ENCODE measurements at places on chromosomes 7 and 10.

GRCh38 chr10:48604039-48604990 is 558 bp downstream of the ARHGAP22 start:
- no peak for DNase-seq

GRCh38 chr7:537911-538634 is 18.4 kb upstream of the PDGFA start:
- DNase-seq: no peak

GRCh38 chr10:47184724-47185330 is 115.2 kb upstream of the GDF10 start:
- DNase-seq: no peak

GRCh38 chr7:69992938-69993337 is 394.7 kb downstream of the AUTS2 start:
- no peak for DNase-seq

- no peak for DNase-seq
Observed at GRCh38 chr10:30850776-30851175, 180.9 kb downstream of the ZNF438 start.

GRCh38 chr7:41097501-41097900 is 605.4 kb downstream of the INHBA start:
- no peak for DNase-seq

GRCh38 chr7:89029864-89030263 is 234.3 kb upstream of the TEX47 start:
- no peak for DNase-seq

DNA sequence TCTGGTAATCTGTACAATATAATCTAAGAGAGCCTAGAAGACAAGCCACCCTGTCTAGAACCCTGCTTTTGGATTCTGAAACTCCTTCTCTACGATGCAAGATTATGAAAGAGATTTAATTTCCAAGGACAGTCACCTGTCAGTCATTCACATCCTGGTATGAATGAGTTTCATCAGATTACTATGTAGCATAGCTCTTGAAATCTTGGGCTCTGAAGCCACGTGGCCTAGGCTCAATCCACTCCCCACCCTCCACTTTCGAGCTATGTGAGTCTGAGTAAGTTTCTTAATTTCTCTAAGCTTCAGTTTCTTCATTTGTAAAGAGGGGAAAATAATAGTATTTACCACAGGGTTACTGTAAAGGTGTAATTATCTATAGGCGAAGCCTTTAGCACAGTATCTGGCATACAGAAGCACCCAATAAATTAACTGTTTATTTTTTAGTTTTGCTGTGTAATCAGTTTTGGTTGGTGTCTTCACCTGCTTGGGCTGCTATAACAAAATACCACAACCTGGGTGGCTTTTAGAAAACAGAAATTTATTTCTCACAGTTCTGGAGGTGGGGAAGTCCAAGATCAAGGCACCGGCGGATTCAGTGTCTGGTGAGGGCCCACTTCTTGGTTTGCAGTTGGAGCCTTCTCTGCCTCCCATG is 71.3 kb downstream of the MYOF start:
- no peak for DNase-seq

GRCh38 chr7:117010375-117011133 is 57.3 kb downstream of the ST7 start:
- no peak for DNase-seq

- no peak for DNase-seq
Observed at GRCh38 chr10:8245131-8245813, 190.8 kb downstream of the GATA3 start.

- DNase-seq: no peak
Observed at GRCh38 chr10:100970914-100971811, 1.9 kb downstream of the SEMA4G start.

- no peak for DNase-seq
Observed at GRCh38 chr10:22476601-22477321, 131.5 kb downstream of the SPAG6 start.

DNA sequence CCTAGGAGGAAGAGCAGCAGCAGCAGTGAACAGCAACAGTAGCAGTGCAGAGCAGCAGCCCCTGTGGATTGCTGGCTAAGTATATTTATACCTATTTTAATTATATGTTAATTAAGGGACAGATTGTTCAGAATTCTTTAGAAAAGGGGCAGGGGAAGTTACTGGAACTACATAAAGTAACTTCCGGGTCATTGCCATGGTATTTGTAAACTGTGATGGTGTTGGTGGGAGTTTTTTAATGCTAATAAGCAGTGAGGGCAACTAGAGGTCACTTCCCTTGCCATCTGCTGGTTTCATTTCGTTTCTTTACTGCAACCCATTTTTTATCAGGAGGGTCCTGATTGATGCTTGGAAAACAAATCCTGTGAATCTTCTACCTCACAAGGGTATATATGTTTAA is 229.8 kb upstream of the PODXL start:
- DNase-seq: no peak

GRCh38 chr10:75542906-75543305 is 111.5 kb downstream of the LRMDA start:
- no peak for DNase-seq

- DNase-seq: no peak
Observed at GRCh38 chr7:15507171-15507570, 54.6 kb downstream of the AGMO start.

- DNase-seq: no peak
Observed at GRCh38 chr10:131841131-131841660, 59.6 kb upstream of the PPP2R2D start.
